Lower leg skin (tissue), 4 donors: ENCODE measurements at places on chromosomes 1 and 21. TPM values are rescaled to one million over a fixed set of nuclear protein-coding genes. Genes with fewer than 3 reads are reported as not detected.

LHX8 gene
- total RNA-seq, result not detected

CLDN19 gene
- total RNA-seq, result 0.13 TPM

HMCN1 gene
- 3.8 TPM for total RNA-seq

NBL1 gene
- 208 TPM for total RNA-seq

DNA sequence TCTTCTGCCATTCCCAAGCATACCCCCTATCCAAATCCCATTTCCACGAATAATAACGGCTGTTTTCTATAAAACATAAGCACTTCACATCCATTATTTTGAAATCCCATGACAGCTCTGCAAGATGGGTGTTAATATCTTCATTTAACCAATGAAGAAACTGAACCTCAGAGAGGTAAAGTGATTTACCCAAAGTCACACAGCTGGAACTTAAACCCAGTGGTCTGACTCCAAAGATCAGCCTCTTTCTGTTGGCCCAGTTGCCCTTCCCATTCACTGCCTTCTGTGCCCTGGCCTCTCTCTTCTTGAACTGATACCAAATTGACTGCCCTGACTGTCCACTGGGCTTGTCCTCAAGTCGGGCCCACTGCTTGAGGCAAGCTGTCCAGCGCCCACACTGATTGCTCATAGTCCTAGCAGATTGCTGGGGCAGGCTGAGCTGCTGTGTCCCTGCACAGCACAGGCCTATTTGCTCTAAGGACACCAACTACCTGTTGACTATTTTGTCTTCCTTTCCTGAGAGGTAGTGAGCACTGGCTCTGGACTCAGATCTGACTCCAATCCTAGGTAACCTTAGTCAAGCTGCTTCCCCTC lies 19.3 kb downstream of the TAL1 start:
- no peak for DNase-seq

DNA sequence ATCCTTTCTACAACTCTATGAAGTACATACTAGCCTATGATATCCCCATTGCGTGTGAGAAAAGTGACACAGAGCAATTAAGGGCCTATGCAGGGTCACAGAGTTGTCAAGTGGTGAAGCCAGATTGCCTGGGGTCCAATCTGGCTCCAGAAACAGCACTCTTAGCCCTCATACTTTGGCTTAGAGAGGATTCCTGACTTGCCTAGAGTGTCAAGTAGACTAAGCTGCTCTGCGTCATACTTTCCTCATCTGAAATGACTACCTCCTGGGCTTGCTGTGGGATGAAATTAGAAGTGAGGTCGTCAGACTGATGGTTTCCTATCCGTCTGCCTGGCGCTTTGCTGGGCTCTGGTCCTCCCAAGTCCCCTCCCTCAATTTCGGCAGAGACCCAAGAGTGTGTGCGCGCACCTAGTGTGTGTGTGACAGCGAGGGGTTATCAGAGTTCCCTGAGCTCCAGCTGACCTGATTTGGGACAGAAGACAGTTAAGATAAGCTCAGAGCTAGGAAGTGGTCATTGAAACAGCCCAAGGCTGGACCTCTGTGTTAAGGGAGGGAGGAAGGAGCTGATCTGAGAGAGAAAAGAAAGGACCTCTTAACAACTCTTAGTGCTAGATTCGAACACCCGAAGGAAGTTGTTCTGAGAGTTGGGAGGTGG lies 5.4 kb upstream of the NUAK2 start:
- no peak for DNase-seq

DNA sequence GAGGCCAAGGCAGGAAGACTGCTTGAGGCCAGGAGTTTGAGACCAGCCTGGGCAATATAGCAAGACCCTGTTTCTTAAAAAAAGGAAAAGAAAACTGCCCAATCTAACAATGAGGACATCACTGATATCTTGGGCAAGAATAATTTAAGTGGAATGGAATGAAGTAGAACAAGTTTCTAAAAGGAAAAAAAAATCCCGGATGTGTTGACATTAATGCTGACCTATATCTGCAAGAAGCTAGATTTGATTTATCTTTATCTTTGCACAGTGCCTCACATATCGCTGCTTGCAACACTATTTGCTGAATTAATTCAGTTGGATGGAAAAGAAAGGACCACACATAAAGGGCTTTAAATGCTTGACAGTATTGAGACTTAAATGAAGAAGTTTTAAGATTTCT lies 27.8 kb downstream of the DIPK1A start:
- DNase-seq, result no peak

DNA sequence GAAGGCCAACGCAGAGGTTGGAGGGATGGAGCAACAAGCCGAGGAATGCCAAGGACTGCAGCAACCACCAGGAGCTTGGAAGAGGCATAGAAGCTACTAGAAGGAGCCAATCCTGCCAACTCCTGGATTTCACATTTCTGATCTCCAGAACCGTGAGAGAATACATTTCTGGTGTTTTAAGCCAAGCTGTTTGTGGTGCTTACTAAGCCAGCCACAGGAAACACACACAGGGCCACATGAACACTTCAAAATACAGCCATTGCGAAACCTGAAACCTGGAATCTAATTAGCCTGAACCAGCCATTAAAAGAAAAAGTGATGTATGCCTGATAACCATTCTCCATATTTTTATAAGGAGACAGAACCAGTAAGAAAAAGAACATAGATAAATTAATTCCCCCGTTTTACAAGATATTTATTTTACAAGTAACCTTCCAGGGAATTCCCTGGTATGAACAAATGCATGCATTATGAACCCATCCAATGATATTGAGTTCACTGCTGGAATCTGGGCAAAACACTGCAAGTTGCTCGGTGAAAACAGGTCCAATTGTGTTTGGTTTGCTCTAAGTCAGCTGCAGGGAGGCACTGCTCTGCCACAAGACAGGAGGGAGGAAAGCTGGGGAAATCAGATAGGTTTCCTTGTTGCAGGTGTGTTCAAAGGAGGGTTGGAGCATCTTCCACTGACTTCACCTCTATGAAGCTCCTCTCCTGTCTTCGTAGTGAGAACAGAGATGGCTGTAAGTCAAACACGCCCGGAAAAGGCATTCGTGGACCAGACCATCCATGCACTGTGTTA lies 70.2 kb downstream of the ETS2 start:
- DNase-seq, result no peak

DNA sequence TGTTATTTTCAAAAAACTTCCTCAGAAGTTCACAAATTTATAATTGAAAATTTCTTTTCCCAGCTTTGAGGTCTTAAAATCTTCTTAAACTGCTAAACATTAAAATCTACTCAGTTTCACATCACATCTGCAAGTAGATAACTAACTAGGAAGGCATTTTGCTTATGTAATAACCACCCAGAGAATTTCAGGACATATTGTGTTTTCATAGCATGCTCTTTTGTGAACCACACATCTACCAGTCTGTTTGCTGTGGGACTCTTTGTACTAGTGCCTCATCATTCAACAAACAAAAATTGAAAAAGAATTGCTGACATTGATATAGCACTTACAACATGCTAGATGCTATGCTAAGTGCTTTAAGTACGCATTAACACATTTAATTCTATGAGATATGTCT lies 31.6 kb upstream of the C1orf146 start:
- DNase-seq, result no peak

DNA sequence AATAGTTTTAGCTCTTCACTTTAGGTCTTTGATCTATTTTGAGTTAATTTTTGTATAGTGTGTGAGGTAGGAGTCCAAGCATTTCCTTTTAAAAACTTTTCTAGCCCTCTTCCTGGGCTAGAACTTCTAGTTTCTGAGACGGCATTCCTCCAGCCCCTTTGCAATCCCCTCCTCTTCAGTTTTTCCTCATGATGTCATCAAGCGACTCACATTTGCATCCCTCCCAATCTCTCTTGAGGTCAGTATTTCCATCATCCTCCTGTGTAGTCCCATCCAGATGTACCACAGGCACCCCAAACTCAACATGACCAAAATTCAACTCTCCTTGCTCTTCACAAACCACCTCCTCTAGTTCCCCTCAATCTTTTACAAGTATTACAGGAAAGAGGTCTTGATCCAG lies 10.7 kb downstream of the HMGN2 start:
- DNase-seq, result no peak

GRCh38 chr1:154607106-154607608 lies 829 bp downstream of the ADAR start:
- no peak for DNase-seq

- DNase-seq, result no peak
Observed at GRCh38 chr1:33624991-33625870, 152.8 kb downstream of the ZSCAN20 start.
